ENCODE measurements at places on chromosomes 5 and 9.

DNA sequence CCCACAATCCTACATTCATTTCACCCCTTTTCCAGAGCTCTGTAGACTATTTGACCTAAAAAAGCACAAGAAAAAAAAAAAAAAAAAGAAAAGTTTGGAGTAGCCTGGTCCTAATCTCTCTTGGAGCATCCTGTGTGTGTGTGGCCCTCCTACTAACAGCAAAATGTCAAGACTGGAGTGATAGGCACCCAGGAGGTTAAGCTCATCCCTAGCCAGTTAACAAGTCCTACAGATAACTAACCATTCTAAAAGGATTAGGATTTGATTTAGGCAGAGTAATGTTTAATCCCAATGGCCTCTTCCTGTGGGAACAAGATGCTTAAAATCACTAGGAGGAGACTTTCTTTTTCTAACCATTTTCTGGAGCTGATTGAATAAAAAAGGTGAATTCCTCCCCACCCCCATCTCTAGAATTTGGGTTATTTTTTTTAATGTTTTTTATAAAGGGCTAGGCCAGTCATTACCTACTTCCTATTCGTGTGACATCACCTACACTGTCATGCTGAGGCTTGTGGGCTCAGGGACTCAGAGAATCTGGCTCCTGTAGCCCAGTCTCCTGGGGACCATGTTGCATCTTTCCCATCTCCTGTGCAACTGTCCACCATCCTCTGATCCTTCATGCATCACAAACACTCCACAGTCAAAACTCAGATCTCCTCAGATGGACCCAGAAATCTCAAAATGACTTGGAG, 43.2 kb upstream of the NR3C1 start:
- no peak for DNase-seq

DNA sequence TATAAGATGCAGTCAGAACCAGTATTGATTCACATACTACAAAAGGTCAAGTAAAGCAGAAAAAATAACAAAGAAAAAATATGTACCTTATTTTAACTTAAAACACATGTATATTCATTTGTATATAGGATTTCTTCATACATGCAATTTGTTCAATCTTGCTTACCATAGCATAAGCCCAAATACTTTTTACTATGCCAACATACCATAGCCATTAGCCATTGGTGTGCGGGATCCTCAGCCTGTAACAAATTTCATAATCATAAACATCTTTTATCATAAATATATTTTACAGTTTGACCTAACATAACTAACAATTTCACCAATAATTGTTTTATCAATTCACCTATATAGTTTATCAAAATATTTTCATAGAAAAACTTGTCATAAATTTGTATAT, 51.1 kb downstream of the MPDZ start:
- no peak for DNase-seq

- peak; percentile 76 for DNase-seq
These were observed 9.8 kb downstream of the SMIM23 start for GRCh38 chr5:171795381-171795780.

GRCh38 chr5:112563169-112563826, 144.2 kb upstream of the EPB41L4A start:
- DNase-seq, result no peak

DNA sequence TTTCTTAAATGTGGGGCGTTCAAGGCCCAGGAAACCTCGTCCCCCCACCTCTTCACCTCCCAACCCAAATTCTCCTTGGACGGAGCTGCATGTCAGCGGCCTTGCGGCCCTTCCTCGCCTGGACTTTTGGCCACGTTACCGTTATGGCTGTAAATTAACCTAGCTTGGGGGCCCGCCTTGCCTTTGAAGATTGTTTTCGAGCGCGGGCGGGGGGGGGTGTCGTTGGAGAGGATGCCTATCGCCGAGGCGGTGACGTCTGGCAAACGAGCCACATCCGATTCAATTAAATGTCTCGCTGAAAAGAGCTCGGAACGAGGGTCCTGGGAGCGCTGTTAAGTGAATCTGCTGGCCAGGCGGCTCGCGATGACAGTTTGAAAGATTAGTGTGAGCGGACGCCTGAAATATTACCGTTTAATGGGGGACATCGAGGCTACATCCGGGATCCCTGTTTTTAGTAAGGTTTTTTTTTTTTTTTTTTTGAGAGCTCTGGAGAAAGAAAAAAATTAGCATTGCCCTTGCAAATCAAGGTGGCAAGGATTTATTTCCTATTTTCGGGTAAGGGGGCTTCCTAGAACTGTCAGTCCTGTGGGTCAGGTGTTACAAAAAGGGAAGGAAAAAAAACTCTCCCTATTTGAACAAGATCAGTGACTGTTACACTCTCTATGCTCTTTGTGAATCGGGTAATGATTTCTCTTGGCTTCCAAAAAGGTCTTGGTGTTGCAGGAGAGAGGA, 2.3 kb upstream of the NKX2-5 start:
- DNase-seq, result no peak

GRCh38 chr5:122114501-122114900, 14.8 kb upstream of the ZNF474 start:
- no peak for DNase-seq

DNA sequence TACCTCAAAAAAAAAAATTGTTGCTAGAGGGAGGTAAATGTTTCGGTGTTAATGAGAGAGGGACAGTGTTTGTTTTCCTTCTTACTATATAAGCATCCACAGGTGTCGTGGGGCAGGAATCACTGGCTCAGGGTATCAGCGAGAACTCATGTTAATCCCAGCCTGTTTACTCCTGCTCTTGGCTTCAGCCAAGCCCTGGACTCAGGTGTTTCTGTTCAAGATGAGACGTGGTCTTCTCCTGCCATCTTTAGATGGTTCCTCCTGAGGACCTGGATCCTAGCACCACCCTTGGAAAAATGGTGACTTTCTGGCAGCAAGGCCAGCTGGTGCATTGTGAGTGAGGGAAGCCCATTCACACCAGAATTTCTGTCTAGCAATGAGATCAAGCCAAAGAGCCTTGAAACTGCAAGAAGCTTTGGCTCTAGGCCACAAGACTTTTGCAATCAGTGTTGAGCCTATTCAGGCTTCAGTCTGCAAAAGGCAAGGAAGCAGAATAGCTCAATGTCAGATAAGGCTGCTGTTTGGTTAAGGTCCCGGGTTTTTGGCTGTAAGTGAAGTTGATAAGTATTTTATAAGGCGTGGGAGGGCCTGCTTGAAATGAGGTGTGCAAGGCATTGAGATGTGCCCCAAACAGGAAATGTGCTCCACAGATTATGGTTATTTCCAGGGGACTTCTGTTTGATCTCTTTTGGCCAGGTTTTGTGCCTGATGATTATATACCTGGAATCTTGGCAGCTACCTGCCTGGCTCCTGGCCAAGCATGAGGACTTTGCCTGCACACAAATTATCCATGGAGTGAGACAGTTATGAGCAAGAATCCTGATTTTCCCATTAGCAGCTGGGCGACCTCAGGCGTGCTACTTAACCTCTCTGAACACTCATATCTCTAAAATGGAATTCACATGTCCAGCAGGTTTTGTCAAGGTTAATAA, 99.8 kb downstream of the TENT4A start:
- DNase-seq, result peak; percentile 54

GRCh38 chr9:120917929-120918762, 8.4 kb downstream of the TRAF1 start:
- DNase-seq, result no peak

DNA sequence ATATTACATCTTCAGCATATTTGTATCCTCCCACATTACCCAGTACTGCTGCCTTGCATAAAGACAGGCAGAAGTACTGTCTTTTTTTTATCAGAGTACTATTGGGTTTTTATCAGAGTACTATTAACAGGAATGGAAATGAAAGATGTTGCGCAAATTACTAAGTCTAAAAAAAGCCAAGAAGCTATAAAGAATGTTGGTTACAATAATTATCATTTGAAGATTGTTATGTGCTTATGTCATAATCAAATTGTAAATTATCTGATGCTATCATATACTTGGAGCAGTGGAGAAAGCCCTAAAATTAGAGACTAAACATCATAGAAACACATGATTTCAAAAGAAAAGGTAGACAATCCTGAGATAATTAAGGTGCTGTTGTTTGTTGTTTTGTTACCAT, 188.8 kb downstream of the CCDC192 start:
- no peak for DNase-seq

- no peak for DNase-seq
These were observed 51.0 kb downstream of the COL27A1 start for GRCh38 chr9:114206221-114206789.

- DNase-seq, result no peak
These were observed 421.1 kb upstream of the FTMT start for GRCh38 chr5:121430538-121430937.

GRCh38 chr9:96512240-96512639, 62.3 kb downstream of the HABP4 start:
- DNase-seq, result no peak

DNA sequence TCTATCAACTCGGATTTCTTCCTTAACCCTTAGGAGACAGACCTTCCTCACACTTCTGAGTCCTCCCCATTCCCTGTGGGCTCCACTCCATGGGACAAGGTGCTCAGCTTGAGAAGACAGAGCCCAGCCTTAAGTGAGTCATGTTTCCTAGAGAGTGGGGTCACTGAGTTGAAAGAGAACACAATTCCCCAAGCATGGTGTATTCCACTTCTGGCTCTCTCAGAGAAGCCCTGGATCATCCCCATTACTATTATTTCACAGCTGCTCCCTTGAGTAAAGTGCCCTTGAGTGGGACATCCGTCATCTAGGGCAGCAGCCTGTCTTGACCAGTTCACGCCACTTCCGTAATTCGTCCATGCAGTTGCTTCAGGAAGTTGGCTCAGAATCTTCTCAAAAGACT, 604.8 kb downstream of the BNC2 start:
- no peak for DNase-seq

GRCh38 chr9:94900222-94901018, 173.9 kb downstream of the AOPEP start:
- DNase-seq, result no peak

GRCh38 chr5:163619951-163620350, 114.5 kb downstream of the MAT2B start:
- no peak for DNase-seq

DNA sequence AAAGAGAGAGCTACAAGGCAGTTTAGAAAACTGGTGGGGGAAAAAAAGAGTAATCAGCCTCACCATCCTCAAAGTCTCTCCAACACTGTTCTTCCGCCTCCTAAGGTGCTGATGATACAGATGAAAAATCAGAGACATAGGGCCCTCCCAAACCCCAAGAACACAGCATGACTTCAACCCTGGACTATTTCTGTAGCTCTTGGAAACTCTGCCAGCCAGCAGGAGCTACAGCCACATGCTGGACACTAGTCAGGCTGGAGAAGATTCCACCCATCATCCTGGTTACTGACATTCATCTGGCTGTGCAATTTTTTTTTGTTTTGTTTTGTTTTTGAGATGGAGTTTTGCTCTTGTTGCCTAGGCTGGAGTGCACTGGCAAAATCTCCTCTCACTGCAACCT, 42.4 kb downstream of the OXCT1 start:
- DNase-seq, result no peak

DNA sequence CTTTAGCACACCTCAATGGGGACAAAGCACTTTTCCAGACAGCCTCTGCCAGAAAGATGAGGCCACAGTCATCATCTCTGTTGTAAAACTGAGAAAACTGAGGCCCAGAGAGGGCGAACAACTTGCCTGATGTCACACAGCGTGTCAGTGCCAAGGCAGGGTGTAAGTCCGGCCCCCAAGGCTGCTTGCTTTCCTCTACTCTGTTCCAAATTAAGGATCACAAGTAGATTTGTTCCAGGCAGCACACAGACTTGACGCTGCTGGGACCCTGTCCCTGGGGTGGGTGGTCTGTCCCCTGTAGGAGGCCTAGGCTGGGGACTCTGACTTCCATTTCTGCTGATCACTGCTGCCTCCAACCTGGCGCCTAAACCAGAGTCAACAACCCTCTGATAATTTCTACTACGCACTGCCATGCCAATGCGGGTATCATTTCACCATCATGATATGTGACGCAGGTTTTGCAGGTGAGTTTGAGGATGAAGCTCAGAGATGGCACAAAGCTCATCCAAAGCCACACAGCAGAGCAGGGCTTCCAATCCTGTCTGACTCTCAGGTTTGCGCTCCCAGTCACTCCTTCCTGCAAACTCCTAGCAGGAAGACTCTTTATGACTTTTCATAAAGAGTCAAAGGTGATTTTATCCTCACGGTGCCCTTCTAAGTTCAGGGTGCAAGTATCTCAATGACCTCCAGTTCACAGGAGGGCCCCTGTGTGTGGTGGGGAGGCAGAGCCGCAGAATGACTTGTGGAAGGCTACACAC, 13.5 kb upstream of the RALGDS start:
- no peak for DNase-seq

DNA sequence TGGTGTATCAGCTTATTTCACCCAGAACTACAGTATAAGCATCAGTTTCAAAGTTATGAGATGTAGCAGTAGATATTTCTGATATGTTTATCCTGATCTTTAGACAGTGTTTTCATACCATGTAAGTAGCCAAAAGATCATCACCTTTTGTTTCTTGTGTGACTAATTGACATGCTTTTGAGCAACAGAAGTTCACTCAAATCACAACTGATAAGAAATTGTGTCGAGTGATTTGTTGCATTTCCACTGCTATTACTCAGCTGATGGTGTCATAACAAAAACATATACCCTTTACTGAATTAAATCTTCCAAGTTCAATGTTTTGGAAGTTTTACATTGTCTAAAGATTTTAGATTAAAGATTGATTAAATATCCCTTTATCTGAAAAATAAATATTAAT, 324.5 kb downstream of the TUSC1 start:
- DNase-seq, result no peak

DNA sequence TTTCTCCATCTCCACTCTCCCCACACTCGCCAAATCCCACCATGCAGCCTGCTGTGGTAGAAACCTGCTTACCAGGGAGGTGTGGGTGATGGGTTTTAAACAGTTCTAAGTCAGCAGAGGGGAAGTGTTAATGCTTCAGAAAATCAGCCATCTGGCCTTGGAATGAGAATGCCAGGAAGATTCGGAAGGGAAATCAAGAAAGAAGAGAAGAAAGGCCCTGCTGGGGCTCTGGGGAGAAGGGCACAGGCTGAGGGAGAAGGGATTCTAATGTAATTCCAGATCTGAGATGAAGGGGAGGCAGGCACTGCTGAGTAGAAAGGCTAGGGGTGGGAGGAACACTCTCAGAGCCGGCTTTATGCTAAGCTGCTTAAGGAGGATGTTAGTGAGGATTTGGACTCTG, 434.7 kb upstream of the DMAC1 start:
- no peak for DNase-seq

DNA sequence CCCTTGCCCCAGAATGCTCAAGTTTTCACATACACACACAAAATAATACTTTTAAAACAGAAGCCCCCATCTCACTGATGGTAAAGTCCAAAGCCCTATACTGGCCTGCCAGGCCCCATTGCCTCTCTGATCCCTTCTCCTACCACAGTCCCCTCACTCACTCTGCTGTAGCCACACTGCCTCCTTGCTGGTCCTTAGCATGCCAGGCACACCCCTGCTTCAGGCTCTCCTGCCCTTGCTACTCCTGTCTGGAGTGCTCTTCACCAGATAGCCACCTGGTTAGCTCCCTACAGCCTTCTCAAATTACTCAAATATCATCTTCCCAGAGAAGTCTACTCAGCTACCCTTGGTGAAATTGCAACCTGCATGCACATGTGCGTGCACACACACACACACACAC, 177.5 kb downstream of the C5orf15 start:
- DNase-seq, result no peak

- DNase-seq, result no peak
These were observed 61.8 kb upstream of the PRDM9 start for GRCh38 chr5:23445573-23445972.

- no peak for DNase-seq
These were observed 176.4 kb upstream of the CHD1 start for GRCh38 chr5:99105216-99105615.

All from prostate gland (tissue), 2 donors.